Activated naive CD8-positive, alpha-beta T cell treated with anti-CD3 and anti-CD28 coated beads, Interleukin-2, amount 50 U/mL, for 16 hours (primary cell): ENCODE measurements at places on chromosomes 2 and 18.

DNA sequence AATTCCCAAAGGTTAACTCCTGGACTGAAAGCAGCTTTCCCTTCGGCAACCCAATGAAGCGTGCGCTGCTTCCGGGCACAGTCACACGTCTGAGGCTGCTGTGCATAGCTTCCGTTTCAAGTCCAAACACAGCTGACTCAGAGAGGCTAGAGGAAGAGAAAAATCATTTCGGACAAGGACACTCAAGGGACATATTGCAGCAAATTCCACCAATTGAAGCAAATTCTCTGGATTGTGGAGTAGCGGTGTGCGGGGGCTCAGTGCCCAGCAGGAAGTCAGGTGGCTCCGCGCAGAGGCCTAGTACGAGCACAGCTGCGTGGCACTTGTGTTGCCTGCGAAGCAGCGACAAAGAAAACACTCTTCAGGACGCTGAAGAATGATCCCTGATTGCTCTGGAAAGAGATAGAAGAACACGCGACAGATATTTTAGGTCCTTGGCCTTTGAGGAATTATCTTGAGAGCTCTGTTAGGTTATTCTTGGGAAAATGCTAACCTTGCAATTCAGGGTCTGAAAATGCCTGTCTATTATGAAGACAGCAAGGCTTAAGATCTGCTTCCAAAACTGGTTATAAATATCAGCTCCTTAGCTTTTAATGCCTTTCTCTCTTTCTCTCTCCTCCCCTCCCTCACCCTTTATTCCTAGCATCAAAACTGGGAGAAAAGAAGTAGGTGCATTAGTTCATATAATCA lies 352.6 kb upstream of the DLGAP1 start:
- DNase-seq, result no peak

DNA sequence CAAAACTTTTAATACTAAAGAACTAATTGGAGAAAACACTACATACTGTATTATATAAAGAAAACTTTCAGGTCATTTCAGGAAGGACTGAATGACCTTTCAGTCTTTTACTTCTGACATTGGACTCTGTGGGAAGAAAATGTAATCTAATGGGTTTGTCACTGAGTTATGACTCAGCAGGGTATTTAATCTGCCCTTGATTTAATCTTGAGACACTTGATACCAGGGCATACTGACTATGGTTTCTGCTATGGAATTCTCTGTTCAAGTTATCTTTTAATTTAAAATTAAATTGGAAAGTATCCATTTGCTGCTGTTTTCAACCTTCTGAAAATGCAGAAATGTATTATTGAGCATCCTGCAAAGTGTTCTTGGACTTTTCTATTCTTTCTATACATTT lies 354.2 kb upstream of the GALNT5 start:
- DNase-seq, result no peak

GRCh38 chr2:99810225-99810624 lies 320.4 kb upstream of the REV1 start:
- DNase-seq, result no peak

DNA sequence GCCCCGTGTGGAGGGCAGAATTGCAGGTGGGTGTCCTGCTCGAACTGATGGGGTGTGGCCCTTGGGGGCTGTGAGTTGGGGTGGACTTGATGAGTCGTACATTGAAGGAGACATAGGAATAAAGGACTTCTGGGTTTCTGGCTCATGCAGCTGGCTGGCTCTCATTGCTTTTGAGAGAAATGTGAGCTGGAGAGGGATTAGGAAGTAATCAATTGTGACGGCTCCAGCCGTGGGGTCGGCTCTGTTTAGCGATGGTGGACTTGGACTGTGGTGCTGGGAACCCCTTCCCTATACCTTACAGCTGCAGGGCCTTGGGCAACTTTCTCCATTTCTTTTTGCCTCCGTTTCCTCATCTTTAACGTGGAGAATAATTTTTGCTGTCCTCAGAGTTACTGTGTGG lies 9.2 kb downstream of the IMPA2 start:
- no peak for DNase-seq

- DNase-seq, result no peak
Observed at GRCh38 chr18:777021-777420, 35.0 kb downstream of the YES1 start.

DNA sequence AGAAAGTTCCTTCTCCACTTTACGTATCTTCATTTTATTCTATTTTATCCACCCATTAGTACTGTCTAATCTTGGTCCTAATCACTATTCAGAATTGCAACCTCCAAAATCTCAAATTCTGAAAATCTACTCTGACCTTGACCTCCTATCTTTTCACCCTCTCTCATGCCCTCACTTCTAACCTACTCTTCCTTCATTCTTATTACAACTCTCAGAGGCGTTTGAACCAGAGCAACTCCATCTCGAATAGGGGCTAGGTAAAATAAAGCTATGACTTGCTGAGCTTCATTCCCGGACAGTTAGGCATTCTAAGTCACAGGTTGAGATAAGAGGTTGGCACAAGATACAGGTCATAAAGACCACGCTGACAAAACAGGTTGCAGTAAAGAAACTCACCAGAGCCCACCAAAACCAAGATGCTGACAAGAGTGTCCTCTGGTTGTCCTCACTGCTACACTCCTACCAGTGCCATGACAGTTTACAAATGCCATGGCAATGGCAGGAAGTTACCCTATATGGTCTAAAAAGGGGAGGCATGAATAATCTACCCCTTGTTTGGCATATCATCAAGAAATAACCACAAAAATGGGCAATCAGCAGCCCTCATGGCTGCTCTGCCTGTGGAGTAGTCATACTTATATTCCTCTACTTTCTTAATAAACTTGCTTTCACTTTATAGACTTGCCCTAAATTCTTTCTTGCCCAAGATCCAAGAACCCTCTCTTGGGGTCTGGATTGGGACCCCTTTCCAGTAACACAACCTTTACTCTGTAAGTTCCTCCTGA lies 11.4 kb downstream of the CCDC88A start:
- no peak for DNase-seq

DNA sequence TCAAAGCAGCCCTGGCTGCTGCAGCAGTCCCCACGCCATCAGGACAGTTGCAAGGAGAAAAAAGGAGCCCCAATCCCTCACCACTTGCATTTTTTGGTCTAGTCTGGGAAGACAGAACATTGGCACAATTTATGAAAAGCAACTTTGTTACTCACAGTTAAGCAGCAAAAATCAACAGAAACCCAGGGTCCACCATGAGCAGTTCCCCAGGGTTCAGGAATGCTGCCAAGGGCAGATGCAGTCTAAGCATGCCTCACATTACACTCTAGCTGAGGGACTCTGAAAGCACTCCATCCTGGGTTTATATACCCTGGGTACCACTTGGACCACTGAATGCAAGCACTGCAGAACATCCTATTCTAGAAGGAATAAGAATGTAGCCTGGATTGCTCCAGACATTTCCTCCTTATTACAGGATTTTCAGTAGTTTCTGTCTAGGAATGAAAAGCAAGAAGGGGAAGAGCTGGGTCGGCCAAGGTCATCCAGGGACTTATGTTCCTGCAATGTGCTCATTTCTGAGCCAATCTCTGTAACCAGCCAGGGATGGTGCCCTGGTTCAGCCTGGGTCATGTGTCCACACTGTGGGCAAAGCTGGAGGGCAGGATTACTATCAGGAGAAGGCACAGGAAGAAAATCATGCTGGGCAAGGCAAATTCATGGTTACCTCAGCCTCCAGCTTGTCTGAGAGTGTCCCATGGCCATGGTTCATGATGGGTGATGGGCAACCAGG lies 19.5 kb upstream of the TMEM163 start:
- no peak for DNase-seq

GRCh38 chr18:23924813-23925212 lies 89.7 kb upstream of the TTC39C start:
- DNase-seq, result no peak

- no peak for DNase-seq
Observed at GRCh38 chr18:49249521-49249920, 210.9 kb downstream of the DYM start.

GRCh38 chr2:169933124-169933711 lies 106.0 kb downstream of the UBR3 start:
- no peak for DNase-seq

GRCh38 chr2:72159211-72159993 lies 11.7 kb upstream of the CYP26B1 start:
- DNase-seq, result no peak

DNA sequence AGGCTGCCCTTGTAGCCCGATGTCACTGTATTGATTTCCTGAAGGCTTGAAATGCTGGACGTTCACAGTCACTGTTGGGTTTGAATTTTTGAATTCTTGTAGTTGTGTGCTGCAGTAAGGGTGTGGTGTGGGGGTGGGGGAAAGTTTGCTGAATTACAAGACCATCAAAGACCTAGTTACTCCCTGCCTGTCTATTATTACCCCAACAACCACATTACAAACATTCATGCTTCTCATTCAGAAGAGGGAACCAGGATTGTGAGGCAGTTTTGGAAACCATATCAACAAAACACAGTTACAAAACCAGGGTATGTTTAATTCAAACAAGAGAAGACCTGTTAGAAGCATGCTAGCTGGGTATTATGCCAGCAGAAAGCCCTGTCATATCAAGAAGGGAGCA lies 85.8 kb downstream of the CLHC1 start:
- no peak for DNase-seq

GRCh38 chr2:206452750-206453149 lies 9.4 kb downstream of the ADAM23 start:
- DNase-seq, result no peak

GRCh38 chr2:216012133-216012829 lies 1.1 kb downstream of the MREG start:
- DNase-seq, result no peak

- DNase-seq, result no peak
Observed at GRCh38 chr2:130728007-130728454, 839 bp upstream of the GPR148 start.

DNA sequence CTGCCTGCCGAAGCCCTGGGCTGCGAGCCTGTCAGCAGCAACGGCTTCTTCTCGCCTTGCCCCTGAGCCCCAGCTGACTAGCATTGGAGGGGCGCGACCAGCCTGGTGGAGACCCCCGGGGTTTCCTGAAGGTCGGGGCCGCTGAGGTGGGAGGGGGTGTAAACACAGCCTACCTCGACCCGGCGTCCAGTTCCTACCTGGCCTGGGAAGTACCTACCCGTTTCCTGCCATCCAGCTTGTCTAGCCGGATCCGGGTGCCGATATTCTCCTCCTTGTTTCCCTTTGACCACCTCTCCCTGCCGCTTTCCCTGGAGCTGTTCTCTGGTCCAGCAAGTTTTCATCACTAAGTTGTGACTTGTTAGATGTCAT lies 511 bp downstream of the MOB4 start:
- no peak for DNase-seq

DNA sequence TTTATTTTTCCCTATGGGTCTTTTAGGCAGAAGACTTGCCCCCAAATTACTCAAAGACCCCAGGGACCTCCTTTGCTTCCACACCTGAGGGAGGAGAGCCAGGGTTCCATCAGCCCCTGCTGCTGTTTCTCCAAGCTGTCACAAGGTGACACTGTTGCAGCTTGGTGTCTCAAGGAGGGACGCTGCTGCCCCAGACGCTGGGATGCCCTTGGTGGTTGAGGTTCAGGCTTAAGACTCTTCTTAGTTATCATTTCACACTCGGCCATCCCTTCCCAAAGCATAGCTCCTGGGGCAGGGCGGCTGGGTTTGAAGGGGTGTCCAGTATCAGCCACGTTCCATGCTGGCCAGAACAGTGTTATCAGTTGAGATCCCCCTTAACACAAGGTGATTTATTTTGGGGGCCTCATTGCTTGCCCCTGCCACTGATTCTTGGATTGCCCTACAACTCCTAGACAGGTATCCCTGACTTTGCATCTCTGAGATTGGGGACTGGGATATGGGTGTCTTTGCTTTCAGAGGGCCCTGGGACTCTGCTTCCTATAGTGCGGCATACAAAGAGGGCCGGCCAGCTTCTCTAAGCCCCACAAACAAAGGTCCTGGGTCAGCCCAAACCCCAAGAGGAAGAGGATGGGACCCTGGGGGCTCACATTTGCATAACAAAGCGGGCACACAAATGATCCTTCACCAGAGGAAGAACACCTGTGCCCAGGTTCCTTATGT lies 22.7 kb downstream of the GPR55 start:
- DNase-seq, result no peak

DNA sequence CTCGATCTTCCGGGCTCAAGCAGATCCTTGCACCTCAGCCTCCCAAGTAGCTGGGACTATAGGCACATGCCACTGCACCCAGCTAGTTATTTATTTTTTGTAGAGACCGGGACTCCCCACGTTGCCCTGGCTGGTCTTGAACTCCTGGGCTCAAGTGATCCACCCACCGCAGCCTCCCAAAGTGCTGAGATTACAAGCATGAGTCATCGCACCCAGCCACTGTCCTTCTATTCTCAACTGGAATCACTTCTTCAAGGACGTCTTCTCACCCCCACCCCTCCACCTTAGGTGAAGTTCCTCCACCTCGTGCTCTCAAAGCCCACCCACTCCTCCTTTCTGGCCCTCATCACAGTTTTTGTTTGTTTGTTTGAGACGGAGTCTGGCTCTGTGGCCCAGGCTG lies 54.0 kb upstream of the REL start:
- DNase-seq, result no peak

- no peak for DNase-seq
Observed at GRCh38 chr2:221486106-221486505, 86.0 kb downstream of the EPHA4 start.

DNA sequence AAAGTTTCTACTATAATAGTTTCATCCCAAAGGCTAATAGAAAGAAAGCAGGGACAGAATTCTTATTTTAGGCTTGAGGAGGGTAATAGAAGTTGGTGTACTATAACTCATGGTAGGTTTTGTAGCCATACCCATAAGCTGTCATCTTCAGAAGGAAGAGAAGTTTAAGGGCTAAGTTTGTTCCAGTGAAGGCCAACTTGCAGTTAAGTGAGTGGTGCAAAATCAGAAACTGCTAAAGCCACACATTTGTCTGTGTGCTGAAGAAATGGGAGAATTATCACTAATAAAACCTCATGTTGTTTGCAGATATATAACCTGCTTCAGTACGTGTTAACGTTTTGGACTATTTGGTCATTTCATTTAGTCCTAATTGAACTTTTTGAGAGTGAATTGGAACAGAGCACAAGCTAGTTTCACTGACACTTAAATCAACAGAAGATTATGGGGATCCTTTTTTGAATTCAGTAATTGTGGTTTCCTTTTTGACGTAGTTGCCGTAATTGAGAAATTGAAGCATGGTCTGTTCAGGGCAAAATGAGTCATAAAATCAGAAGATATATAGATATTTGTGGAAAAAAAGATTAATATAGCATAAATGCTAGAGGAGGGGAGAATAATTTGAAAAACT lies 69.1 kb downstream of the PHLPP1 start:
- no peak for DNase-seq

DNA sequence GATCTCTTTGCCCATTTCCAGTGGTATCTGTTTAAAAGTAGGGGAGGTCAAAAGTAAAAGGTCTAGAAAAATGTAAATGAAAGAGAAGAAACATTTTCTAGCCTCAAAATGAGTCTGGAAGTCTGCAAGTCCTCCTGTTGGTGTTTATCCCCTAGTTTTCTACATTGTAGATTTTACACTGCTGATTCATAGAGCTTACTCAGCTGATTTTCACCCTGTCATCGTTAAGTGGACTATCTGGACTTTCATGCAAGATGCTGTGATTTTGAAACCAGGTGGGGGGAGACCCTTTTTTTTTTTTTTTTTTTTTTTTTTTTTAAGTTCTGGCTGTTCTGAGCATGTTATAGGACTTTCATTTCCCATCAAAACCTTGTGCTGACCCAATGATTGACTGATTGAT lies 10.3 kb downstream of the HOXD3 start:
- no peak for DNase-seq

- DNase-seq, result no peak
Observed at GRCh38 chr2:129733579-129733978, 245.9 kb upstream of the RAB6C start.
